ENCODE measurements at places on chromosomes 2 and 18.
A peak's percentile ranks its signal among the peaks of the same experiment; 100 is the strongest.

GRCh38 chr2:165558832-165559231, 89.3 kb downstream of the CSRNP3 start:
- no peak for DNase-seq

- DNase-seq = no peak
Measured at GRCh38 chr2:70674636-70675430, 93.2 kb downstream of the ADD2 start.

GRCh38 chr2:99640635-99641151, 150.9 kb upstream of the REV1 start:
- DNase-seq = no peak

DNA sequence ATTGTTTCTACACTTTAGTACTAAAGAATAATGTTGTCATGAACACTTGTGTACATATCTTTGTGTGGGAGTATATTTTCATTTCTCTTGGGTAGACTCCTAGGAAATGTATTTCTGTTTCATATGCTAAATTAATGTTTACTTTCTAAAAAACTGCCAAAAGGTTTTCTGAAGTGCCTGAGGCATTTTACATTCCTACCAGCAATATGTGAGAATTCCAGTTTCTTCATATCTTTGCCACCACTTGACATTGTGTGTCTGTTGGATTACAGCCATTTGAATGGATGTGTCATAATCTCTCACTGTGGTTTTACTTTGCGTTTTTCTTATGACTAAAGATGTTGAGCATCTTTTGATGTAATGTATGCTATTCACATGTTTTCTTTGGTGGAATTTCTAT, 428.2 kb upstream of the KCNH7 start:
- DNase-seq = no peak

GRCh38 chr2:236730393-236730792, 160.8 kb downstream of the ACKR3 start:
- DNase-seq = no peak

- DNase-seq = no peak
Measured at GRCh38 chr2:56713161-56713676, 529.4 kb downstream of the CCDC85A start.

DNA sequence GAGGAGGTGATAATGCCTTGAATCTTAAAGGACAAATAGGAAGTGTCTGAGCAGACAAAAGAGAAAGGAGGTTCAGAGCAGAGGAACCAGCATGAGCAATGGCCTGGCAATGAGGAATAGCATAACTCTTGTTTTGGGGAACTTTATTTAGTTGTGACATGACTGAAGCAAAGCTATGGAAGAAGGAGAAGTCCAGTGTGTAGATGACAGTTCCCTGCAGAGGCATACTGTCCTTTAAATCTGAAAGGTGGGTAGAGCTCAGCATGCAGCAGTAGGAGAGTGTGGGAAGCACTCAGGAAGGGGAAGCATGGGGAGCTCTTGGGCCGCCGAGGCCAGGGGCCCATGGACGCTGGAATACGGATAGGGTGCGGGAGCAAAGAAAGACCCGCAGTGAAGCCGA, 173.8 kb downstream of the SEPTIN10 start:
- DNase-seq = no peak

GRCh38 chr2:232931636-232932035, 61.6 kb downstream of the SNORC start:
- DNase-seq = no peak

- DNase-seq = no peak
Measured at GRCh38 chr2:119065146-119065545, 93.4 kb downstream of the C1QL2 start.

- DNase-seq = no peak
Measured at GRCh38 chr18:9711361-9712129, 3.4 kb downstream of the RAB31 start.

- no peak for DNase-seq
Measured at GRCh38 chr2:200747668-200748618, 63.8 kb upstream of the BZW1 start.

DNA sequence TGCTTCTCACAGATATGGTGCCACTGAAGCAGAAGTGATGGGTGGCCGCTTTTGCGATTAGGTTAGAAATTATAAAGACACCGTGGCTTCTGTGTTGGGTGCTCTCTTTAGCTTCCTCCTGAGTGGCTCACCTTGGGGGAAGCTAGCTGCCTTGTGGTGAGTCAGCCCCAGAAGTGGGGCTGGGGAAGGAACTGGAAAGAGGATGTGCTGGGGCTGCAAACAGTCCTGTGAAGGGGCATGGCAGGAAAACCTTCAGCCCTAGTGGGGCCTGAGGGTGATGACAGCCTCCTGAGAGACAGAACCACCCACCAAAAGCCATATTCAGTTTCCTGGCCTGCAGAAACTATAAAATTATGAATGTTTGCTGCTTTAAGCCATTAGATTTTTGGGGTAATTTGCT, 8.9 kb upstream of the ASB18 start:
- DNase-seq = no peak

GRCh38 chr18:46271488-46271887, 167.3 kb downstream of the HAUS1 start:
- DNase-seq = no peak

GRCh38 chr2:25606892-25607291, 66.5 kb downstream of the DTNB start:
- DNase-seq = no peak

GRCh38 chr18:25510096-25510495, 158.1 kb upstream of the ZNF521 start:
- no peak for DNase-seq

DNA sequence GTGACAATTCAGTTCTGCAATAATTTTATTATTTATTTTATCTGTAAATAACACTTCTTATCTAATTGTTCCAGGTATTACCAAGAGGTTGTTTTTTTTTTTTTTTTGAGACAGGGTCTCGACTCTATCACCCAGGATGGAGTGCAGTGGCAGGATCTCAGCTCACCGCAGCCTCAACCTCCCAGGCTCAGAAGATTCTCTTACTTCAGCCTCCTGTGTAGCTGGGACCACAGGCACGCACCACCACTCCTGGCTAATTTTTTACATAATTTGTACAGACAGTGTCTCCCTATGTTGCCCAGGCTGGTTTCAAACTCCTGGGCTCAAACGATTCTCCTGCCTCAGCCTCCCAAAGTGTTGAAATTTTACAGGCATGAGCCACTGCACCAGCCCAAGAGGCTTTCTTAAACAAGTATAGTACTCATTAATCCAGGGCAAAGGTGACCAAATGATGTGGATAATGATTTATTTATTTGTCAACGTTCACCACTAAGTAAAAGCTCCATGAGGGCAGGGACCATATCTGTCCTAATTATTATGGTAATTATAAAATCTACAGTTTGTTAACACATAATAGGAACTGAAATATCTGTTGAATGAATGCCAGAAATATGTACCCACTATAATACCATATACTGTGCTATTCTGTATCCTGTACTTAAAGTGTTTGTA, 12.0 kb downstream of the STK17B start:
- DNase-seq = no peak

DNA sequence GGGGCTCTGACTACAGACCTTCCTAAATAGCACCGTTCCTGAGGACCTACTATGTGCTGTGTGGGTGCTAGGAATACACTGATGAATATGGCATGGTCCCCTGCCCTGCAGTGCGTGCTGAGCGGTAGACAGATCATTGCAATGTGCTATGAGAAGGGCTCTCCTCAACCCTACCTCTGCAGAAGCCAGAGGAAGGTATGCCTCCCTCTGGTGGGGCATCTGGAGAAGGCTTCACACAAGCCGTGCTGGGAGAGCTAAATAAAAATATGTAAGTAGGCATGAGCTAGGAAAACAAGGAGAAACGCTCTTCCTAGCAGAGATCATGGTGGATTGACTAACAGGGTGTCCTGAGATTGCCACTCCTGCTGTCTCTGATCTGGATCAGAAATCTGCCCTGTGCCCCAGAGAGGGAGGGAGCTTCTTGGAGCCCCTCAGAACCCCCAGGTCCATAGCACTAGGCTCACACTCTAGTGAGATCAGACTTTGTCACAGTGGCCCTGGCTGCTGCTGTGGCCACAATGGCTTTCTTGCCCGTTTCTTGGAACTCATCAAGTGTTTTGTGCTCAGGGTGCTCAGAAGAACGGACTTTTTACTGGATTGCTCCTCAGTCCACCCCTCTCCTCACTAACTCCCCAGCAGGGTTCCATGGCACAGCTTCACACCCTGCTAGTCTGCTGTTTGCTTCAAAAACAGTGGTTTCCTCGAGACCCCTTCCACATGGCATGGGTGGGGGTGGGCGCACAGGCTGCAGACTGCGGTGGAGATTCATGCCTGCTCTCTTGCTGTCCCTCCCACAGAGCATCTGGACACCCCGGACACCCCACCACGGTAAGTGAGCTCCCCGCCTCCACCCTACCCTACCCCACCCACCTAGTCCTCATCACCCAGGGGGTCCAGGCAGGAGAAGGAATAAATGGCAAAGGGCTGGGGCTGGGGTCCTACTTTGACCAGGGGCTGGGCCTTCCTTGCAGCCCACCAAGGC, 14.2 kb downstream of the SIGLEC15 start:
- DNase-seq = no peak

GRCh38 chr18:21040466-21040865, 71.1 kb downstream of the ROCK1 start:
- no peak for DNase-seq

GRCh38 chr2:109270505-109271312, 141.7 kb downstream of the SH3RF3 start:
- no peak for DNase-seq

DNA sequence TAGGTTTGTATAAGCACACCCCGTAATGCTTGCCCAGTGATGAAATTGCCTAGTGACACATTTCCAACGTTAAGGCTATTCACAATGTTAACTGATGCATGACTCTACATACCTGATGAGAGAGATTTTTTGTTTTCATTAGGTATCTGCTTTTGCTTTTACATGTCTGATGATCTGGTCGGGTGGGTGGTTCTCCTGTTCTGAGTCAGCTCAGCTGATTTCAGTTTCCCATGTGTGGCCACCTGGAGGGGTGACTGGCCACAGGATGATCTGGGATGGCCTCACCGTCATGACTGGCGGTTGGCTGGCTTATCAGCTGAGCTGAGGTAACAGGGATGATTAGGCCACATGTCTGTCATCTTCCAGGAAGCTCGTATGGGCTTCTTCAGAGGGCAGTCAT, 33.8 kb upstream of the ACYP2 start:
- peak; percentile 40 for DNase-seq

DNA sequence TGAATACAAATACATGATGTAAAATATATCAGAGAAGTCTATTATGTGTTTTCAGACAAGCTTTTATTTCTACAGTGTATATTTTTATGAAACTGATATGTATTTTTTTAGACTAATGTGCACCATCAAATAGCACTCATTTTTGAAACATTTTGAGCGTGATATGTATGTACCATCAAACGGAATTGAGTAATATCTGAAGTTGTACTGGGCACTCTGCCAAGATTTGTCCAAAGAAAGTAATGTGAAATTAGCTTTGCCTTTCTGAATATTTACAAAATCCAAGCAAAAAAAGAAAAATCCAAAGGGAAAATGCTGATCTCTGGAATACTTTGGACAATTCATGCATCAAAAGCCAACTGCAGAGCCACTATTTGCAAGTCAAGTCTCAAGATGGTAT, 972.0 kb downstream of the DPP10 start:
- DNase-seq = no peak

DNA sequence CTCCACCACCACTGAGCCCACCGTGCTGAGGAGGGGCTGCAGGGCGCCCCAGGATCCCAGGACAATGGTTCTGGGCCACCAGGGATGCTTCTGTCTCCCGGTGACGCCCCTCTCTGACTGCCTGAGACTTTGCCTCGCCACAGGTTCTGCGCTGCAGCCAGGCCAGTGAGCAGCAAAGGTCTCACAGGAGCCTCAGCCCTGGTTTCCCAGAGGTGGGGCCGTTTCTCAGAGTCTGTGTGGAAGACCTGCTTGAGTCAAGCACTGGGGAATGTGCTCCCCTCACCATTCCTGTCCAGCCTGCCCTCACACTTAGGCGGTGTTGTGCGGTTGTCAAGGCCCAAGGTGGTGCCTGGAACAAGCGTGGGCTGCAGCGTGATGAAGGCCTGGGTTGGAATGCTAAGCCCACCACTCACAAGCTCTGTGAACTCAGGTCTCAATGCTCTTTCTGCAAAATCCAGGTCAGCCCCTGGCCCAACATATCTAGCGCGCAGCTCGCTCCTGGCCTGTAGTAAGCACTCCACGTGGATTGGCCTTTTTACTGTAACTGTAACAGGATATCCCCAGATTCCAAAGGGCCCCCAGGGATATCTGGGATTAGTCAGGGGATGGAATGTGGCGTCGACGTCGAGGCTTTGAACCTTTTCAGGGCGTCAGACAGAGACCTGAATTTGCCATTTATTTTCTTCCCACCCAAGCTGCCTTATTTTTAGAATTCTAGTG, 47.6 kb downstream of the PLB1 start:
- DNase-seq = no peak

DNA sequence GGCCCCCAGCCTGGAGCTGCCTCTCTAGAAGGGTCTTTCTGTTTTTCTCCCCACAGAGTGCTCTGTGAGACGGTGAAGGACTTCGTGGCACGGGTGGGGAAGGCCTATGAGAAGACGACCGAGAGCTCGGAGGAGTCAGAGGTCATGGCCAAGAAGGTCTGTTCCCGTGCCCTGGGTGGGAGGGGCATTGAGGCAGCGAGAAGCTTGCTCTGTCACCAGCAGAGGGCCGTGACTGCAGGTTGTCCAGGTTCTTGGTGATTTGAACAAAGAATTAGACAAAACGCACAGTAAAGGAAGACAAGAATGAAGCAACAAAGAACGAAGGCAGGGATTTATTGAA, 93.9 kb downstream of the DGKD start:
- DNase-seq = peak; percentile 14

DNA sequence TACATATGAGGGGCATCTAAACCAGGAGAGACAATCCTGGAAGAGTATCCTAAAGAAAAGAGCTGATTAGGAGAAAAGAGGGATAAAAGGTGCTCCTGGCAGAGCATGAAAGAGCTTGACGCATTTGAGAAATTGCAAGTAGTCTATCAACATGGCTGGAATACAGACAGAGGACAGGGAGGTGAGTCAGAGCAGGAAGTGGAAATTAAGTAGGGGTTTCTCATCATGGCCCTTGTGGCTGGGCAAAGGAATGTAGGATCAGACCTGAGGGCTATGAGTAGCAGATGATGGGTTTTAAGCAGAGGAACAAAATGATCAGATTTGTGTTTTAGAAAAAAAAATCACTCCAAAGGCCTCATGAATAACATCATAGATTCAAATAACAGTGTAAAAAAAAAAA, 49.2 kb upstream of the UGP2 start:
- no peak for DNase-seq

DNA sequence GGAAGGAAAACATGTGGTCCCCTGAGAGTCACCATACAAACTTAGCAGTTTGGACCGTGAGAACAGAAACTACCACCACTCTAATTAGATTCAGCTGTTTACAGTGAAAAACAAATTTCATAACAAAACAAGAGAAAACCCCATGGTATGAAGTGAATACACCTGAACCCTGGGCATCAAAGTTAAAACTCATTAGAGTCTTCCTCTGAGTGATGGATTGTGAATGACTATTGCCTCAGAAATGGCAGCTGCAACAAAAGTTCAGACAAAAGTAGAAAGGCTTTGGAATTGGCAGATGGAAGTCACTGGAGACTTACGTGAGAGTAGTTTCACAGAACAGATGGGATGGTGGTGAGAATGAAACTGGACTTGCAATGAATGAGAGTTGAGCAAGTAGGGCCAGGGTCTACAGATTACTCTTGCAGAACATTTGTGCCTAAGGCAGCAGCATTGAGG, 98.0 kb downstream of the AAK1 start:
- DNase-seq = no peak

GRCh38 chr2:106596844-106597243, 109.7 kb downstream of the CD8B2 start:
- DNase-seq = no peak

GRCh38 chr18:74994502-74995418, 214.2 kb downstream of the PTGR3 start:
- peak; percentile 22 for DNase-seq

- DNase-seq = no peak
Measured at GRCh38 chr2:231524477-231525247, 5.6 kb downstream of the NMUR1 start.
